ENCODE measurements at places on chromosomes 1 and 21.

DNA sequence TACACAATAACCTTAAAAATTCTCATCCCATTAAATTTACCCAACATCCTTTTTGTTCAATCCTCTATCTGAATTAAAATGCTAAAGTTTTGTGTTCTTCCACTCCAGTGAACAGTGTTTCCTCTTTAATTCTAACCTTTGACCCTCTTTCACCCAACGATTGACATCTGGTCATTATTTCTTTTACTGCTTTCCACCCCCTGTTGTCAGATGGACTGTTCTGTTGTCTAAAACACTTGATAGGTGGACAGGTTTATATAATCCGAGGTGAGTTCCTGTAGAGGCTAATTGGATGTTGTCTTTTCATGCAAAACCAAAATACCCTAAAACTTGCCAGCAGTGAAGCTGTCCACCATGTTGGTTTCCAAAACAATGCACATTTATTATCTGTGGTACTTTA lies 73.4 kb upstream of the SERTAD4 start:
- DNase-seq = no peak

DNA sequence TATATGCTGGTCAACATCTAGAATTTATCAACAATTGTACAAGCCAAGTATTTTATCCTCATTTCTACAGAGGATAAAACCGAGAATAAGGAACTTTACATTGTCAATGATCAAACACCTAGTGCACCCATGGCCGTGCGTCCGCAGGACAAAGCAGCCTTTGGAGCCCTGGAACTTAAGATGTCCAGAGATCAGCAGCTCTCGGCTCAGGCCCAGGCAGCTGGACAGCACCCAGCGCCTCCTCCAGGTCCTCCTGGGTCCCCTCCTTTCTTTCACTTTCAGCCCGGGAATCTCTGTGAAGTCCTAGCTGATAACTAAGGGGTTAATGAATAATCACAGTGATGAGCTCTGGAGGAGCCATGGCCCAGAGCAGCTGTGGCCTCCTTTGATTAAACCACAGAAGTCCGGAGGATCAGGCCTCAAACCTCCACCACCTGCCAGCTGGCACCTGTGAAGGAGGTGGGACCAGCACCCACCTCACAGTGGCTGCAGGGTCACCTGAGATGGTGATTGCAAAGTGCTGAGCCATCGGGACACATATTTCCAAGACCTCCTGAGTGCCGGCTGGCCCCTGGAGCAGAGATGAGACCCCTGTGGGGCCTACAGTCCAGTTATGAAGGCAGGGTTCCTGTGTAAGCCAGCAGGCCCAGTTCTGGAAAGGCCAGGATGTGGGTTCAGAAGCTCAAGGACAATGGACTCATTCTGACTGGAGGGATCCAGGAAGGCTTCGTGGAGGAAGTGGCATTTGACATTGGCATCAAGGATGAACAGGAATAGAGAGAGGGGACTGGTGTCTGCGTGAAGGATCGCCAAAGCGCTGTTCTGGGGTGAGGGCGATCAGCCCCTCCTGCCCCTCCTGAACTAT lies 11.6 kb upstream of the SAMD11 start:
- no peak for DNase-seq

- DNase-seq = no peak
Observed at GRCh38 chr1:169070547-169070946, 35.9 kb upstream of the ATP1B1 start.

DNA sequence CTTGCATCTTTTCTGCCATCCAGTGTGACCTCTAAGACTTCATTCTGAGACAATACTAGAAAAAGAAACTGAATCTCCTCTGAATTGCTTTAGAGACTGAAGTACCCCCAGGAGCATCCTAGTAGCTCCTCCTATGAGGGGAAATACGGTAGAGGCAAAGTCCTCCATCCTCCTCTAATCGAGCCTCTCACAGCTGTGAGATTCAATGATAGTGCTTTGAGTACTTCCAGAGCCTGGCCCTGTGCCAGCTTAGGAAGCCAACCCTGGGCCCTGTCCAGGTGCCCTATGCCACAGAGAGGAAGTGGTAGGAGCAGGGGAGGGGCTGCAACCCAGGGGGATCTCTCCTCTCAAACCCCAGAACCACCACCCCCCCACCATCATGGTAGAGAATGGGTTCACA lies 10.7 kb downstream of the RORC start:
- no peak for DNase-seq

All from astrocyte (in vitro differentiated cells and primary cell).